ENCODE measurements at places on chromosomes 16 and 17. TPM values are rescaled to one million over a fixed set of nuclear protein-coding genes. Genes with fewer than 3 reads are reported as not detected.

CCDC43 gene
- total RNA-seq = 22.8 TPM

PLK1 gene
- 102 TPM for total RNA-seq

TEDC2 gene
- 13.9 TPM for total RNA-seq

SHISA9 gene
- not detected for total RNA-seq

HS3ST2 gene
- total RNA-seq = not detected

CSH2 gene
- total RNA-seq = not detected

ATP2C2 gene
- not detected for total RNA-seq

DLX3 gene
- total RNA-seq = not detected

RNU2-1 gene
- total RNA-seq = 6,842 TPM

RPH3AL gene
- total RNA-seq = 2.5 TPM

KRTAP4-6 gene
- total RNA-seq = not detected

CDRT15 gene
- not detected for total RNA-seq

KRTAP4-11 gene
- total RNA-seq = not detected

HCRT gene
- not detected for total RNA-seq

RAB26 gene
- total RNA-seq = 0.83 TPM

SNAI3 gene
- total RNA-seq = 16.6 TPM

MYO15A gene
- total RNA-seq = 0.60 TPM

RSL1D1 gene
- 146 TPM for total RNA-seq

LRRC37B gene
- total RNA-seq = 44.9 TPM

SLFN11 gene
- total RNA-seq = 72.6 TPM

NHERF2 gene
- 0.85 TPM for total RNA-seq

TOM1L1 gene
- total RNA-seq = 0.86 TPM

KAT2A gene
- total RNA-seq = 26.7 TPM

ADAD2 gene
- total RNA-seq = not detected

AANAT gene
- total RNA-seq = not detected

NUPR1 gene
- total RNA-seq = not detected

CDH15 gene
- total RNA-seq = not detected

TM4SF5 gene
- total RNA-seq = not detected

TUFM gene
- total RNA-seq = 107 TPM

KRTAP4-5 gene
- not detected for total RNA-seq

All from activated CD4-positive, alpha-beta memory T cell treated with anti-CD3 and anti-CD28 coated beads, Interleukin-2, amount 10 ng/mL, durations not matched to agents 7 days and 5 days (primary cell).